ENCODE measurements at places on chromosomes 2 and 18. TPM values are rescaled to one million over a fixed set of nuclear protein-coding genes. Genes with fewer than 3 reads are reported as not detected.

DNA sequence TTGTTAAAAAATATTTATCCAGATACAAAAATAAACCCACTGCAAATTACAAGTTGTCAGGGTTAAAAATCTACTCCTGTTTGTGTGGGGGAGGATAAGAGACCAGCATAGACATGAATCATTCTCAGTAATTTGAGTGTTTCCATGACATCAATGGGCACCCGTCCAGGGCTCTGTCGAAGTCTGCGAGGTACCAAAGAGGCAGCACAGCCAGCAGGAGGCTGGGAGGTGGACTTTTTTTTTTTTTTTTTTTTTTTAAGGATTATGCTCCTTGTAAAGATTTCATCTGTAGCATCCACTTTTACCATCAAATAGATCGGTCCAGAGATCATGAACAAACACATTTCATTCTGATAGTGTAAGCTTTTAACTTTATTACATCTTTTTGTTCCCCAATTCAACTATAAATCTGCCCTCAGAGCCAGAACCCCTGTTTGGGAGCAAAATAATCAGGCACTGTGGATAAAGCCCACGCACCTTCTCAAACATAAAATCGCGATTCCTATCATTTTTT, 182.0 kb downstream of the TCF4 start:
- no peaks in the 10 kb centered on the region for H3K27me3 ChIP-seq
- no peak overlapping the region for H3K27ac ChIP-seq
- no peaks in the 10 kb centered on the region for H3K4me1 ChIP-seq

GRCh38 chr18:46767217-46767616, 10.4 kb upstream of the ST8SIA5 start:
- H3K27me3 ChIP-seq, result peaks cover 10% of the 10 kb centered on the region
- H3K4me1 ChIP-seq, result no peaks in the 10 kb centered on the region
- H3K4me3 ChIP-seq, result no peak overlapping the region

- no peak for DNase-seq
- no peaks in the 10 kb centered on the region for H3K4me1 ChIP-seq
- H3K4me3 ChIP-seq, result no peak overlapping the region
- H3K27me3 ChIP-seq, result no peaks in the 10 kb centered on the region
- no peaks in the 10 kb centered on the region for H3K36me3 ChIP-seq
Measured at GRCh38 chr2:182381225-182381624, 45.6 kb downstream of the PDE1A start.

DNA sequence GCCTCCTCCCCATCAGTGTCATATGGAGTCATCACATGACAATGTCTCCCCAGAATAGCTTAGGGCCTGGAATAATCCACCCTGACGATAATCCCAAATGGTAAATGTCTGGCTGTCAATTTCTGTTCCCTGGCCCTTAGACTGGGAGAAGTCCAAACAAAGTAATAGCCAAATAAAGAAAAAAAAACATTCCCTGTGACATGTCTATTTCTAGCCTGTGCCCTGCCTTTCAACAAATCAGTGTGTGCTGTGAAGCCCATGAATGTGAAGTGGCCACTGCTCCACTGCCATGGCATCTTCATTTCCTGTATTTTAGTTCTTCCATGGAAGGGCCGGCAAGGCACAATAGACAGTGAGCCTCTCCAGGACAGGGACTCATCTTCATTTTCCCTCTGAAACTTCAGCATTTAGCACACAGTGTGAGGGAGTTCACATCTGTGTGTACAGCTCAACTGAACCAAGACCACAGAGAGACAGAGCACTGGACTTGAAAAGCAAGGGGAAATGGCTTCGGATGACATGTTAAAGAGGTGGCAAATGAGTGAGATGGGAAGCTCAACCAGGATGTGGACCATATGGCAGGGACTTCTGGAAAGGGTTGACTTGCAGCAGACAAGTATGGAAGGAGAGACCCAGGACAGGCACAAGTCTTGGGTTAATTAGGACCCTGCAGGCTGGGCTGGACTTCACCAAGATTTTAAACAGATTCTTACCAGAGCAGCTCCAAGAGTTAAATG, 140.0 kb downstream of the ANTXR1 start:
- no peaks in the 10 kb centered on the region for H3K27me3 ChIP-seq
- H3K4me1 ChIP-seq, result no peaks in the 10 kb centered on the region
- H3K36me3 ChIP-seq, result no peaks in the 10 kb centered on the region
- DNase-seq, result no peak

- no peak for DNase-seq
- no peaks in the 10 kb centered on the region for H3K4me1 ChIP-seq
- no peak overlapping the region for H3K27ac ChIP-seq
- no peaks in the 10 kb centered on the region for H3K36me3 ChIP-seq
- H3K4me3 ChIP-seq, result no peak overlapping the region
- H3K27me3 ChIP-seq, result no peaks in the 10 kb centered on the region
Measured at GRCh38 chr2:151560289-151560688, 150.6 kb downstream of the RIF1 start.

DNA sequence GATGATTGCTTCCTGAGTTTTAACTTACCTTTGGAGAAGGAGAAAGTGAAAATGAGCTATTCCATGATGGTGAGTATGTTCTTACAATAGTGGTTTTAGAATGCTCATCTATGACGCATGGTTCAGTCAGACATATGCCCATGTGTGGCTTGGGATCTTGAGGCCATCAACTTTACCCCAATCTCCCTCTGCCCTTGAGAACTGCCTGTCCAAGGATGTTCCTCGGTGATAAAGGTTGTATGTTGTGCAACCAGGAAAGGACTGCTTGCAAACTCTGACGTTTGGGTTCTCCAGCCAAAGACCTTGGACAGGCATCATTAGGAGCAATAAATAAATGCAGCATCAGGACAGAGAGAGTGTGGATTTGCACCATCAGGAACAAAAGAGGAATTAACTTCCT, 165.0 kb downstream of the ZEB2 start:
- H3K4me1 ChIP-seq, result no peaks in the 10 kb centered on the region
- H3K4me3 ChIP-seq, result no peak overlapping the region
- H3K27ac ChIP-seq, result no peak overlapping the region

RUFY4 gene
- total RNA-seq, result 0.85 TPM

ARPC2 gene
- 452 TPM for total RNA-seq

CIB4 gene
- not detected for total RNA-seq

PDE1A gene
- not detected for total RNA-seq
